T-helper 2 cell treated with Interferon-gamma antibody and Interleukin-4, amounts not matched to agents 5 μg/mL and 100 μg/mL, for 36 hours (primary cell): ENCODE measurements at places on chromosomes 3 and 15.

- DNase-seq, result no peak
These were observed 15.4 kb downstream of the ABHD2 start for GRCh38 chr15:89103481-89104171.

DNA sequence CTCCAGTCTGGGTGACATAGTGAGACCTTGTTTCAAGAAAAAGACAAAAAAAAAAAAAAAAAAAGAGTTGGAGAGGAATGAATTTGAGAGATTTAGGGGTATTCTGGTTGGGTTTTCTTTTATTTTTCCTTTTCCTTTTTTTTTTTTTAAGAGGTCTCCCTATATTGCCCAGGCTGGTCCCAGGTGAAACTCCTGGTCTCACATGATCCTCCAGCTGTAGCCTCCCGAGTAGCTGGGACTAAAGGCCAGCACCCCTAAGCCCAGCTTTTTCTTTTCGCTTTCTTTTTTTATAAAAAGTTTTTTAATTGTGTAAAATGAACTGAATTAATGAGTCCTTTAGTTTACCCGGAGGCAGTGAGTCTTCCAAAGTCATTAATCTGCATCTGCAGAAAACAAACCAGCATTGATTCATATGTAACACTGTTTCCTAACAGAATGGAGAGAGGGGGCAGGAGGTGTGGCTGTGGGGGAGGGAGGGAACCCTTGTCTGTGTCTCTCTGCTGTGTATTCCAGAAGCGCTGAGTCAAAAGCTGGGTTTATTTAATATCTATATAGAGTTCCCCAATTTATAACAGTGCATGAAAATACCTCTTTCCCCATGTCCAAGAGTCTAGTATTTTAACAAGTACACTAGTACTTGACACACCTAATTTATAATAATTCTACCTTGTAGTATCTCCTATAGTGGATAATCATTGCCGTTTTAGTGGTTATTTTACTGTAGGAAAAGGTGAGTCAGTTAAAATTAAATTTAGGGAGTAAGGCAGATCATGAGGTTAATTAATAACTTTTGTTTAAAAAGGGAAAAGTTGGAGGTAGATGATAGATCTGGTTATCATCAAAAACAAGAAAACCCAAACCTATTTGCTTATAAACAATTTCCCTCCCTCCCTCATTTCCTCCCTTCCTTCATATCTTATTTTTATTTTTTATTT is 2.6 kb upstream of the DPPA4 start:
- no peak for DNase-seq

DNA sequence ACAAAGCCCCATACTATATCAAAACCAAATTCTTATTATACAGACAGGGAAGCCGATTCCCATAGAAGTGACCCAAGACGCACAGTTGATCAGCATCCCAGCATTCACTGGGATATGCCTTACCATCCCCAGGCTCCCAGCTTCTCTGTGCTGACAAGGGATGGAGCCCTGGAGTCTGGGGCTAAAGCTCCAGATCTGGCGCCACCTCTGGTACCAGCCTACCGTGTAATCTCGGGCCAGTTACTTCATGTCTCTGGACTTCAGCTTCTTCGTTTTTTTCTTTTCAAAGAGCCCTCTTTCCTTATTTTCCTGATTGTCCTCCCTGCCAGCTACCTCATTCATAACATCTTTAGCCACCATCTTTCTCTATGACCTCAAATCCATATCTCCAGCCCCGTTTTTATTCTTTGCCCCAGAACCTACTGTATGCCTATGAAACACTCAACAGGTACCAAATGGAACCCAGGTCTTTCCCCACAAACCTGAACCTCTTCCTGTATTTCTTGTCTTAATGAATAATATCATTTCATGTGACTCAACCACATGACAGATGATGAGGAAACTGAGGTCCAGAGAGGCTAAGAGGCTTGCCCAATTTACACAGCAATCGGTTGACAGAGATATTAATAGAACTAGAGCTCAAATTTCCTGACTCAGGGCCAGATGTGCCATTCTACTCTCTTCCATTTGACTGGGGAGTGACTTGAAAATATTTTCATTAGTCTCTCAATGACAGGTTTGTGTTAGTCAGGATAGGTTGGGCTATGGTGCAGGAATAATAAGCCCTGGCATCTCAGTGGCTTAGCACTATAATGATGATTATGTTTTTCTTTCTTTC is 85.4 kb upstream of the TLE3 start:
- no peak for DNase-seq

DNA sequence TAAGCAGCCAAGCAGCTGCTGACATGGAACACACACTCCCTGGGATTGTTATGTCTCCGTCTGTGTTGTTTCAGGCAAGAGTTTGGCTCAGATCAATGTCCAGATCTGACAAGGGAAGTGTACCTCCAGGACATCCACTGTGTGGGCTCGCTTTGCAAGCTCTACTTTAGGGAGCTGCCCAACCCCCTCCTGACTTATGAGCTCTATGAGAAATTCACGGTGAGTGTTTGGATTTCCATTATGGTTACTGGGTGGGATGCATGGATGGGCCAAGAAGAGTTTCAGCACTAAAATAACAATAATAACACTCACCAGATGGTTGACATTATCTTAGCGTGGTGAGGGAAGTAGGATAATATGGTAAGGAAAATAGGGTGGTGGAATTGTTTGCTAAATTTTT is 74.1 kb downstream of the ARHGAP31 start:
- no peak for DNase-seq

DNA sequence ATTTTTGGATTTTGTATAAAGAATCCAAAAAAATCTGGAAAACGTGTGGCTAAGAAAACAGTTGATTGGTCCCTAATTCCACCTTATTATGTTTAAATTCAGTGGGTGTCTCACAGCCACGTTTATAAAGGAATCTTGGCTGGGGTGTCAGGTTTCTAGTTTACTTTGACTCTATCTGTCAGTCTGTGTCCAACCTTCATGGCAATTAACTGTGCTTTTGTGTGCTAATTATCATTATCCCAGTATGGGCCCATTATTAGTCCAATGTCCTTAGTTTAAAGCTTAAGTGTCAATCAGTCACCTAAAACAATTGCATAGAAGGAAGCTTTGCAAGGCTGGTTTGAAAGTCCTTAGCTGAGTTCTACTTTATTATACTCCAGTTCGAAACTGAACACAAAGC is 3.7 kb upstream of the CNTN4 start:
- no peak for DNase-seq

- no peak for DNase-seq
These were observed 26.3 kb downstream of the ITGA11 start for GRCh38 chr15:68405378-68406250.

- no peak for DNase-seq
These were observed 5.3 kb downstream of the ZNF620 start for GRCh38 chr3:40511031-40511718.

GRCh38 chr3:195258449-195259153 is 12.4 kb downstream of the XXYLT1 start:
- DNase-seq, result peak; percentile 4

DNA sequence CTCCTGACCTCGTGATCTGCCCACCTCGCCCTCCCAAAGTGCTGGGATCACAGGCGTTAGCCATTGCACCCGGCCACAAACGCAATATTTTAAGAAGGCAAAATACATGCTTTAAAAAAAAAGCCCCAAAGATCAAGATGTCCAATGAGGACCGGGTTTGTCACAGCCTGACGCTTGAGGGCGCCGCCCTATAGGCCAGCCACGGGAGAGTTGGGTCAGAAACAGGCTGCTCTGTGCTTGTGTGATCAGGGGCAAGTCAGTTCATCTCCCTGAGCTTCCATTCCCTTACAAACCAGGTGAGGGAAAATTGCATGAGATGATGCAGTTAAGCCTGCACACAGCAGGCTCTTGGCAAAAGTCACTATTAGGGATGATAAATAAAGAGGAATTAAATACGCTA is 23.9 kb downstream of the FAM174B start:
- DNase-seq, result no peak

DNA sequence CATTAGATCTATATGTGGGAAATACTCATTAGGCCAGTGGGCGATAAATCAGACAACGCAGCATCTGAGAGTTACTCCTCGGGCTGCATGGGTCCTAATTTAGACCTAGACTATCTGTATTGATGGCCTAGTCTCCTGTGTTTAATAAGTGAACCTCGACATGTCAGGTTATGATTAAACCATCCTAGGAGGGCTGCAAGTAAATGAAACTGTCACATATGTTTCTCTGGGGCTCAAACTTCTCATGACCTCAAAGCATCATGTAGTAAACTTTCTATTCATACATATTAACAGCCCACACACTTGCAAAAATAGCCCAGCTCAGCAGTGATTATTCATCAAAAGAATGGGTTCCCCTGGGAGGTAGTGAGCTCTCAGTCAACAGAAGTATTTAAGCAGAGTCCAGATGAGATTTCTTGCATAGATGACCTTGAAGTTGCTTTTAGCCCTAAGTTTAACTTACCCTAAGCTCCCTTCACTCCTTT is 51.6 kb downstream of the RAB11A start:
- DNase-seq, result no peak

- DNase-seq, result no peak
These were observed 334.2 kb downstream of the PYDC2 start for GRCh38 chr3:191795196-191795595.

DNA sequence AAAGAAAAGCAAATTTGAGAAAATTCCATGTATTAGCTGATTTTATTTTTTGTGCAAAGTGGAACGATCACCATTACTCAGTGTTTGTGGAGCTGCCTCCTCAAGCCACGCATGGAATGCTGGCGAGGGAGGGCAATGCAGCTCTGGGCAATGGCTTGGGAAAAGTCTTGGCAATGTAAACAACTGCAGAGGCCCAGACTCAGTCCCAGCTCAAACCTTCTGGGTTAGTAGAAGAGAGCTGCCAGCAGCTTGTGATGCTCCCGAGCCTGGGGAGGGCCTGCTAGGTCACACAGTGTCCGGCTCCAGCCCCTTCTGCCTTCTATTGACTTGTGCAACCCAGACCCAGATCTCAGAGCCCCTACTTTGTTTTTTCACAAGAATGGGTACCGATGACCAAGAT is 4.3 kb downstream of the EPHB1 start:
- no peak for DNase-seq

- no peak for DNase-seq
These were observed 647.8 kb upstream of the ADAMTS9 start for GRCh38 chr3:65335587-65335986.

- DNase-seq, result no peak
These were observed 11.8 kb downstream of the TNK2 start for GRCh38 chr3:195896361-195897080.

DNA sequence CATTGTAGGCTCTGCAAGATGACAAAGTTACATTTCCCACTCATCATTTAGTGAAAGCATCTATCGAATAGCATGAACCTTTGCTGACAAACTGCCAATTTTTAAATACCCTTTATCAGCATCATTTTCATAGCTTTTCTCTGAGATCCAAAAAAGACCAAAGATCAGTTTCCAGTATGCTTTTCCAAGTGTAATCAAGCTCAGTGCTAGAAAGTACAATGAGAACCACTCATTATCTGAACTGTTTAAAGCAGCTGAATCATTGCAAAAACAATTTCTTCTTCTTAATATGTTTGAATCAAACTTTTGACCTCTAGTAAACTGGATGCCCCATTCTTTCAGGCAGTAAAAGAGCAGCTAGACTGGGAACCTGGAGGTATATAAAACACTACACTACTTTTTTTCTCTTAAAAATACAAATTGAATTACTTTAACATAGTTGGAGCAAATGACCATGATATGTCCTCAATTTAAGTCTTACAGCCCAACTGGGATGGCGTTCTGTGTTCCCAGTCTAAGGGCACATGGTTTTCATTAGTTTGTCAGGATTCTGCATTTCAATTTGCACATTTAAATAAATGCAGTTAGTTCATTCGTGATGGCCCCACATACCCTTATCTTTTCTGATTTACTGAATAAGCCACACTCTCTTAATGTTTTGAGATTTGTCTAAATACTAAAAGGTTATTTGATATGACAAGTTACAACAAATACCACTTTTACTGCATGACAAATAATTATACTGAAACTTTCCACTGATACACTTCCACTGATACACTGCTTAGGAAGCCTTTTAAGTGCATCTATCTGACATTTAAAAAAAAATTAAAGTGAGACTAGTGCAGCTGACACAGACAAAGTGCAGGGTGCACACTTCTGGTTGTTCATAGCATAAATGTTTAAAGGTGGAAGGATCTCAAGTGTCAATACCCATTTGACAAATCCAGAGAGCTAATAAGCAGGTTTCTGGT is 146.0 kb upstream of the FRMD4B start:
- DNase-seq, result no peak

GRCh38 chr3:129938140-129938930 is 36.2 kb upstream of the TRH start:
- no peak for DNase-seq

DNA sequence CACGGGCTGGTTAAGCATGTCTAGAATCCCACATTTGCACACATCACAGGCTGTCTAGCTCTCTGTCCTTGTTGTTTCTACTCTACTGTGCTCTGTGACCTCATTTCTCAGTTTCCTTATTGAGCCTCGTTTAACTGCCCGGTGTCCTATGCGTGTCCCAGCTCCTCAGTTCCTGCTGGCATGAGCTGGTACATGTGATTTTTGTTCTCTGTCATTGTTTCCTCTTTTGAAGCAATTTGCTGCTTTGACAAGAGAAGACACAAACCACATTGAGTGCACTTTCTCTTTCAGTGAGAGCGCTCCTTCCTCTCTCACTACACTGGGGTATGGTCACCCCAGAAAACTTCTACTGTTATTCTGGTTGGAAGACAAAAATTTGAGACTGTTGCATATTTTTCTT is 563.5 kb downstream of the PDCD6IP start:
- no peak for DNase-seq

- no peak for DNase-seq
These were observed 184.6 kb upstream of the AGTR1 start for GRCh38 chr3:148513096-148513543.

DNA sequence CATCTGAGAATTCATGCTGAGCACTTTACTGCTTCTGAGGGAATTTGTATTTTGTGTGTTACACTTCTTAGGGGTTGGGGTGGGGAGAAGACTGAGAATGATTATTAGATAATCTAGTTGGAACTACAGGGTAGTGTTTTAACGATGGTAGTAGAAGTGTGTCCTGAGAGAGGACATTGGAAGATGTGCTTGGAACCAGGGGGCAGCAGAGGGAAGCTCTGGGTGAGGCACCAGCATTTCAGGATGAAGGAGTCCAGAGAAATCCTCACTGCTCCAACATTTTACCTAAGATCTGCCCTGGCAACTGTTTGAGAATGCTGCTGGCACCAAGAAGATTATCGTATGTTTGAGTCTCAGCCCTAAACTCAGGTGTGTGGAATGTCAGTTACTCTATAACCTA is 145.5 kb downstream of the SQOR start:
- no peak for DNase-seq

GRCh38 chr3:137770066-137770834 is 6.1 kb downstream of the SOX14 start:
- no peak for DNase-seq

- DNase-seq, result no peak
These were observed 57.8 kb downstream of the RAB7A start for GRCh38 chr3:128783774-128784173.

DNA sequence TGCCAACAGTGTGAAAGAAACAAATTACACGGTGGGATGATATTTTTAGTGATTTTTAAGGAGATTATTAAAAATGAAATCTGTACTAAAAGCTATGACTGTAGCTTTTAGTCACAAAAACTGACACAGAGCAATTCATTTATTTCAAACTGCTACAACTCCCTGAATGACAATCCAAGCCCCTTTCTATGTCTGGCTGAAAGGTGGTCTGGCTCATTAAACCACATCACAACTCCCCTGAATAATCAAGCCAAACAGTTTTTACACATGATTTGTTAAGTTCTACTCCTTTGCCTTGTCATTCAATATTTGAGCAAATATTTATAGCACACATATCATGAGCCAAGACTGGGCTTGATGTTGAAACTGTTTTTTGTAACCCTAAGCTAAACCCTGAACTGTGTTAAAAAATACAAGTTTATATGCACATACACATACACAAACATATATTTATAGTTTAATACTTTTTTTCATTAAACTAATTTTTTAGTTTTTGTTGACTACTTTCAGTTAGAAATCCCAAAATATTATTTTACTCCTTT is 125.5 kb downstream of the RBMS3 start:
- no peak for DNase-seq
